ENCODE measurements at places on chromosomes 6 and 20. TPM values are rescaled to one million over a fixed set of nuclear protein-coding genes. Genes with fewer than 3 reads are reported as not detected.

The DSP gene
- polyA plus RNA-seq: 0.02 TPM

The SLC16A10 gene
- 0.12 TPM for polyA plus RNA-seq

DNA sequence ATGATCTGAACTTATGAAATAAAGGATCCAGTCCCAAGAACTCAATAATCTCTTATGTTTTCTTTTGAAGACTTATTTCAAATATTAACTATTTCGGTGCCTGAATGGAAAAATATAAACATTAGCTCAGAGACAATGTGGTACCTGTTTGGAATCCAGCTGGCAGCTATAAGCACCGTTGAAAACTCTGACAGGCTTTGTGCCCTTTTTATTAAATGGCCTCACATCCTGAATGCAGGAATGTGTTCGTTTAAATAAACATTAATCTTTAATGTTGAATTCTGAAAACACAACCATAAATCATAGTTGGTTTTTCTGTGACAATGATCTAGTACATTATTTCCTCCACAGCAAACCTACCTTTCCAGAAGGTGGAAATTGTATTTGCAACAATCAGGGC lies 4.4 kb upstream of the KIAA0319 start:
- DNase-seq: no peak

DNA sequence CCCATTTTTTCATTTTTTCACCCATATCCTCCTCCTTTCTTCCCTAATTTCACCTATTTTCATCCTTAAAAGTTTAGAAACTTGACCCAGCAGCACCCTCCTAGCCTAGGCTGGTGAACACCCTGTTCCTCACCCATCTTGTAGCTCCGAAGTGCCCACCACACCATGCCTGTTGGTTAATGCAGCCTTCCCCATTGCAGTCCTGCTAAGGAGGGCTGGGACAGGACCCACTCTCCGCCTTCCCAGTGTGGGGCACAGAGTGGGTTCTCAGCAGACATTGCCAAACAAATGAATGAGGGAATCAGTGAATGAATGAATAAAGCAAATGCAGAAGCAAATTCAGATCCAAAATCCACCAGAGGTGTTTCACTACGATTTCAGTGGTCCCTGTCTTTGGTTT lies 45.7 kb downstream of the CTCFL start:
- no peak for DNase-seq

DNA sequence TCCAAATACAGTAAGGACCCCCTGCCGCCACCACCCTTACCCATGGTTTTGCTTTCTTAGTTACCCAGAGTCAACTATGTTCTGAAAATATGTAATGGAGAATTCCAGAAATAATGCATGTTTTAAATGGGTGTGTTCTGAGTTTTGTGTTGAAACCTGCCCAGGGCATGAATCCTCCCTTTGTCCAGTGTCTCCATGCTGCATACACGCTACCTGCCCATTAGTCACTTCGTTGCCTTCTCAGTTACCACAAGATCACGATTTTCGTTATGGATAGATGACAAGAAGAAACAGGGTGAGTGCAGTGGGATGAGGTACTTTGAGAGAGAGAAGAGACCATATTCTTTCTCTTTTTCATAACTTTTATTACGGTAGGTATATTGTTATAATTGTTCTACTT lies 10.6 kb downstream of the FARS2 start:
- no peak for DNase-seq
